Activated CD4-positive, alpha-beta T cell treated with anti-CD3 and anti-CD28 coated beads, Interleukin-2, amount 10 ng/mL, durations not matched to agents 7 days and 5 days (primary cell): ENCODE measurements at places on chromosomes 11 and 22.

DNA sequence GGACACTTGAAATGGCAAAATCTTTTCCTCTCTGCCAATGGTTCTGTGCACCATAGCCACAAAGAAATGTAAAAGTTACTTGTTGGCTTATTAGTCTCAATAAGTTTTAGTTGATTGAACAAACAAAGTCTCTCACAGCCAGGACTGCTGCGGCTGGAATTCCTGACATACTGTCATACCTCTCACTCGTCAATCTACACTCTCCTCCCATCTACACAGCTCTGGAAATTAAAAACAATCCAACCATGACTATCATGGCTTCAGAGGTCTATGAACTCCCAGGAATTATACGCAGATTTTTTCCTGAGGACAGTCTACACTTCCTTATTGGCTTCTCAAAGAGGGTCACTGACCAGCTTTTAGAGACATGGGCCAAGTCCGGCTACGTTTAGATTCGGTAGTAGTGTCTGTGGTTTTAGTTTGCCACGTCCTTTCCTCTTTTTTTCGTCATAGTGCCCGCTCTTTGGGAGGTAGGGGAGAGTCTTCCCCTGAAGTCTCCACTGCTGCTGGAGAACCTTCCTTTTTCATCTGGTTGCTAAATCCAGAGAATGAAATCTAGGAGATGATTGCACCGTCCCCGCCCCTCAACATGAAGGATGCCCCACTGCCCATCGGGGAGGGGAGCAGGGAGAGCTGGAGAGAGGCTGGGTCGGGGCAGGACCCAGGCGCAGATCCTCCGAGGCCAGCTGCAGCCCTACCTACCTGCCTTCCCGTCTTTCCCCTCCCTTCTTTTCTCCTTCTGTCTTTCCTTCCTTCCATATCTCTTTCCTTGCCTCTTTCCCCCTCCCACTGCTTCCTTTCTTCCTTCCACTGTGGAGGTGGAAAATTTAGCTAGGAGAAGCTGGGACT lies 1.0 kb upstream of the PLEKHB1 start:
- no peak for DNase-seq

- DNase-seq = no peak
Measured at GRCh38 chr11:33027846-33028536, 11.4 kb upstream of the TCP11L1 start.

- peak; percentile 65 for DNase-seq
Measured at GRCh38 chr11:120235024-120235628, 4.8 kb upstream of the POU2F3 start.

DNA sequence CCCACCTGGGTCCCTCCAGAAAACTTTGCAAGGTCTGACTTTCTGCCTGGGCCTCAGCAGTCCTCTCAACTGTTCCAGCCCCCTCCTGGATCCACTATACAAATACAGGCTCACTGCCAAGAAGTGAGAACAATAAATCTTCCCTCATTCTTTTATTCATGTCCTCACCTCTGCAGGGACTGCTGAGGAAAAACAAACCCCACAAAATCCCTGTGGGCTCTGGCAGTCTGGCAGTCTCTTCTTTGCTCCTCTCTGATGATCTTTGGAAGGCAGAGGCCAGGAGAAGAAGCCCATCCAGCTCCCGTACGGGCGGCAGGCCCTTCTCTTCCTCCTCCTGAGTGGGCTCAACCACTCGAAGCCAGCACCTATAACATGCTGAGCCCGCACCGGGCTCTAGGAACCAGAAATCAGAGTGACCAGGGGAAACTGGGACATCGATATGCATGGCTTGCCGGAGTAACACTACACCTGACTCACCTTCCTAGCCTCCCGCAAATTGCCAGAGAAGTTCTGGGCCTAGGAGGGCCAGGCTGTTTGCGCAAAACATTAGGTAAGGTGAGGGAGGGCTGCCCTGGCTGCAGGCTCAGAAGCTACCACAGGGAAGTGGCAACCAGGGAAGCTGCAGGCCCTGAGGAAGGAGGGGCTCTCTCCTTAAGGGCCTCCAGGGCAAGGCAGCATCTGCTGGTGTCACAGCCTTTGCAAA lies 24.2 kb downstream of the TMPRSS5 start:
- DNase-seq = no peak

DNA sequence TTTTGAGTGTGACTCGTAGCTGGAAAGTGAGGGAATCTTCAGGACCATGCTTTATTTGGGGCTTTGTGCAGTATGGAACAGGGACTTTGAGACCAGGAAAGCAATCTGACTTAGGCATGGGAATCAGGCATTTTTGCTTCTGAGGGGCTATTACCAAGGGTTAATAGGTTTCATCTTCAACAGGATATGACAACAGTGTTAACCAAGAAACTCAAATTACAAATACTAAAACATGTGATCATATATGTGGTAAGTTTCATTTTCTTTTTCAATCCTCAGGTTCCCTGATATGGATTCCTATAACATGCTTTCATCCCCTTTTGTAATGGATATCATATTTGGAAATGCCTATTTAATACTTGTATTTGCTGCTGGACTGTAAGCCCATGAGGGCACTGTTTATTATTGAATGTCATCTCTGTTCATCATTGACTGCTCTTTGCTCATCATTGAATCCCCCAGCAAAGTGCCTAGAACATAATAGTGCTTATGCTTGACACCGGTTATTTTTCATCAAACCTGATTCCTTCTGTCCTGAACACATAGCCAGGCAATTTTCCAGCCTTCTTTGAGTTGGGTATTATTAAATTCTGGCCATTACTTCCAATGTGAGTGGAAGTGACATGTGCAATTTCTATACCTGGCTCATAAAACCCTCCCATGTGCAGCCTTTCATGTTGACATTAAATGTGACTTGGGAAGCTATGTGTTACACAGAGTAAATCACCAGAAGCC lies 11.0 kb downstream of the OR51E1 start:
- no peak for DNase-seq

DNA sequence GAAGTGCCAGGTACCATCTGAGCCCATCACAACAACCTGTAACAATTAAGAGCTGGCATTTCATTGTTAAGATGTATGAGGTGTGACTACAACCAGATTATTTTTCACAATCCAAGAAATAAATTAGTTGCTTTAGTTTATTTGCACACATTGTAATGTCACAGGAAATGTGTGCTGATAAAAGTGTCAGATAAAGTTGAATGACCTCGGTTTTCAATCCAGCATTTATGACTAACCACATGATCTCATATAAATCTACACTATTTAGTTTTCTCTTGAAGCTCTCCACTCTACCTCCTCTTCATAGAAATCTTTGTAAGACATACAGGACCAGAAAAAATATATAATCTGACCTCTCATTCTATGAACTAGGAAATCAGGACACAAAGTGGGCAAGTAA lies 166.2 kb downstream of the PGR start:
- no peak for DNase-seq

DNA sequence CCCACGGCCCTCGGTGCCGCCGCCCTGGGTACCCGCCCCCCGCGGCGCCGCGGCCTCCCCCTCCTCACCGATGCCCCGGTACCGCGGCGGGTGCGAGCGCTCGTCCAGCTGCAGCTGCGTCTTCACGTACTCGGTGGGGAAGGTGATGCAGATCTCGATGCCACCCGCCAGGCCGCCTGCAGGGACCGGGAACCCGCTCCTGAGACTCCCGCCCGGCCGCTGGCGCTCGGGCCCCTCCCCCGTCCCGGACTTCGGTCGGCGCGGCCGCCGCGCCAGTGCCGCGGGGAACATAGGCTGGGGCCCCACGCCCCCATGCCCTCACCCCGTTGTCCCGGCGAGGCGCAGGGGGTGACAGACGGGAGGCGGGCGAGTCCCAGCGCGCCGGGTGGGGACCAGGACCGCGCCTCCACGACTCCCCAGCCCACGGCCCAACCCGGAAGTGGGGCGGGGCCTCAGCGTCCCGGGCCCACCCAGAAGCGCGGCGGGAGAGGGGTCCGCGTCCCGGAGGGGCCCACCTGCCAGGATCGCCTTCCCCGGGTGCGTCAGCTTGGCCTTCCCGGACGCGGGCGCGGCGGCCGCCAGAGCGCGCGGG lies 375 bp downstream of the SLC25A1 start:
- peak; percentile 66 for DNase-seq

- no peak for DNase-seq
Measured at GRCh38 chr11:98194611-98195010, 826.1 kb upstream of the CNTN5 start.

- DNase-seq = no peak
Measured at GRCh38 chr11:112050721-112051120, 23.1 kb downstream of the PIH1D2 start.

DNA sequence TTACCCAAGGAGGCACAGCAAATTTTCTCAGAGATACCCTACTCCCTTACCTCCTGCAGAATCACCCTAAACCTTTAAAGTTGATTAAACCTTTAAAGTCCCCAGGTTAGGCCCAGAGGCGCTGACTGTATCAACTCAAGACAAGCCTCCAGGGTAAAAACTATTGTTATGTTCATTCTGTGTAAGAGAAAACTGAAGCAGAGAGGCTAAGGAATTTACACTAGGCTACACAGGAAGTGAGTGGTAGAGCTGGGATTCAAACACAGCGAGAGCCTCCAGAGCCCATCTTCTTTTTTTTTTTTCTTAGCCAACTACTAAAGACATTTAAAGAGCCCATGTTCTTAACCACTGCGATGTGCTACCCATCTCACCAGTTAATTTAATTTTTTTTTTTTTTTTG lies 56.3 kb upstream of the GRK3 start:
- no peak for DNase-seq

DNA sequence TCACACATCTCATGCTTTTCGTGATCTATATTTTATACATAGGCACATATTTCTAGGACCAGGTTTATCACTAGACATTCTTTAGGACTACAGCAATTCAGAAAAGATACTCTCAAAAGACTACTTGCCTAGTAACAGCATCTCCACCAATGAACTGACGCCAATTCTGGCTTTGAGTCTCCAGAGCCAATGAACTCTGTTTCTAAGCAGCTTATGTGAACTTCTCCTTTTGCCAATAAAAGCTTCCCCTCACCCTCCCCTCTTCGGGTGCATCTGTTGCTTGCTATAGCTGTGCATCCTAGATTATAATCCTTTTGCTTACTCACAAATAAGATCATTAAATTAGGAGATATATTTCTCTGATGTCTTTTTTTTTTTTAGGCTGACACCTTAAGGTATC lies 11.4 kb upstream of the ANKK1 start:
- DNase-seq = no peak

DNA sequence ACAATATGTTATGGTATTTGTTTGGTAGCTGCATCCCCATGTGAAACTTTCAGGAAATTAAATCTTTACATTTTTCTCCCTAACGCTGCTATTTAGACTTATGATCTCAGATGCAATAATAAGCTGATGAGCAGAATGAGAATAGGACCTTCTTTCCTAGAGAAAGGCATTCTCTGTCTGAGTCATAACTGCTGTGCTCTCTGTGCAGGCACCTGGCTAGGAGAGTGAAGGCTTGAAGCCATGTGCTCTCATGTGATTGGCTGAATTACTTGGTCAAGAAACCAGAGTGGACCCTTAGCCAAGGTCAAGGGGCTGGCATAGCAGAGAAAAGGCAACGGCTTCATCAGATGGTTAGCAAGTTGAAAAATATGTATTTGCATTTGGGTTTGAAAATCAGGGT lies 185.0 kb downstream of the ADAMTS15 start:
- no peak for DNase-seq

- DNase-seq = no peak
Measured at GRCh38 chr11:119880143-119880542, 151.1 kb upstream of the NECTIN1 start.

DNA sequence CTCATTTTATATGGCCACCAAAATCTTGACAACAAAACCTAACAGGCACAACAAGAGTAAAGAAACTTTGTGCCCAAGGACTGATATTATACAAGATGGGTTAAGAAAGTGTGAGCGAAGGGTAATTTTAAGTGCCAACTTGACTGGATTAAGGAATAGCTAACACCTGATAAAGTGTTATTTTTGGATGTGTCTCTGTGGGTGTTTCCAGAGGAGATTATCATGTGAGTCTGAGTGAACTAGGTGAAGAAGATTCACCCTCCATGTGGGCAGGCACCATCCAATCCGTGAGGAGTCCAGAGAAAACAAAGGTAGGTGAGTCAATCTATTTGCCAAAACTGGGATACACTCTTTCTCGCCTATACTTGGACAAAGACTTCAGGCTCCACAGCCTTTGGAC lies 461.6 kb downstream of the ETS1 start:
- DNase-seq = no peak

DNA sequence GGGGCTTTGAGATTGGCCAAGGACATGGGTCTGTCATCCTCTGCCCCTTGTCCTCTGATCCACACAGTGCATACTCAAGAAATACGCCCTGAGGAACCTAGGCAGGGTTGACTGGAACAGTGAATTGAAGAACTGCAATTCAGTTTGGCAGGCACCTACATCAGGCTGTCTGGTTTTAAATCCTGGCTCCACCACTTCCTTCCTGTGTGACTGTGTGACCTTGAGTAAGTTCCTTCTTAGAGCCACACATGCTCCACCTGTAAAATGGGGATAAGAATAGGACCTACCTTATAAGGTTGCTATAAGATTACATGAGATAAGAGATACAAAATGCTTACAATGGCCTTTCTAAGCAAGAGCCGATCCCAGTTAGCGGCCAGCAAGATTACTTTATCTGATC lies 15.8 kb upstream of the TCF20 start:
- DNase-seq = peak; percentile 63

DNA sequence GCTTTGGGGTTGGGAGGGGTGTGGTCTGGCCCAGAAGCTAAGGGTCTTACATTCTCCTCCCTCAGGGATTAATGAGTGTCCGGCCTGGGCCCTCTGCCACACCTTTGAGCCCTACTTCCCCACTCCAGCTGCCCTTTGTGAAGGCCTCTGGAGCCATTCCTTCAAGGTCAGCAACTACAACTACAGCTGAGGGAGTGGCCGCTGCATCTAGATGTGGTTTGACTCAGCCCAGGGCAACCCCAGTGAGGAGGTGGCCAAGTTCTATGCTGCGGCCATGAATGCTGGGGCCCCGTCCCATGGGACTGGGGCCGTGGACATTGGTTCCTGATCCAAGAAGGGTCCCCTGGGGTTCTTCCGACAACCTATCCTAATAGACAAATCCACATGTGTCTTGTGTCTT lies 14.3 kb upstream of the FOLR1 start:
- DNase-seq = no peak

GRCh38 chr22:19524170-19525115 lies at the start of gene CLDN5:
CLDN5 (minus strand) TSS chr22:19524410; CDS start chr22:19524255, 155 bp downstream.
- DNase-seq = no peak

DNA sequence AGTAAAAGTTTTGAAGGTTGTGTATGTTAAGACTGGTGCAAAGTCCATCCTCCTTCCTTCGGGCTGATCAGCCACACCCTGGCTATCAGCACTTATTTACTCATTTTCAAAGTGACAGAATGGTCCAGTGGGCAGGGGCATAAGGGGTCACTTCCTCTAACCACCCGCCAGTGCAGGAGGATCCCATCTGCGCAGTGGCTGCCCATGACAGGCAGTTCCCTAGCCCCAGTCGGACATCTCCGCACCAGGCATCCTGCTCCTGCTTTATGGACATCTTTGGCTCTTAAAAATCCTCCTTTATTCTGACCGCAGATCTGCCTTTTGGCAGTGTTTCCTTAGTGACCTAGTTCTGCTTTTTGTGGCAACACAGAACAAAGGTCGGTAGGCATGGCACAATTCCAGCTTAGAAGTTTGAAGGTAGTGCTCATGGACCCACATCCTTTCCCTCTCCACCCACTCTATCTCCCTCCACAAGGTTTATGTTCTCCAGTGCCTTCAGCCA lies 55.9 kb downstream of the BMAL1 start:
- DNase-seq = no peak
